ENCODE measurements at places on chromosomes 4 and X.

- DNase-seq, result peak; percentile 52
These were observed 79.8 kb upstream of the SMARCAD1 start for GRCh38 chr4:94127707-94128328.

- no peak for DNase-seq
These were observed 95.0 kb upstream of the UBQLN2 start for GRCh38 chrX:56468441-56468840.

DNA sequence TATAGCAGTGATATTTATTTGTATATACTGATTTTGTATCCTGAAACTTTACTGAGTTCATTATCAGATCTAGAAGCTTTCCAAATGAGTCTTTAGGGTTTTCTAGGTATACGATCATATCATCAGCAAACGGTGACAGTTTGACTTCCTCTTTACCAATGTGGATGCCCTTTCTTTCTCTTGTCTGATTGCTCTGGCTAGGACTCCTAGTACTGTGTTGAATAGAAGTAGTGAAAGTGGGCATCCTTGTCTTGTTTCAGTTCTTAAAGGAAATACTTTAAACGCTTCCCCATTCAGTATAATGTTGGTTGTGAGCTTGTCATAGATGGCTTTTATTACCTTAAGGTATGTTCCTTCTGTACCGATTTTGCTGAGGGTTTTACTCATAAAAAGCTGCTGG lies 37.5 kb downstream of the CBR4 start:
- no peak for DNase-seq

- DNase-seq, result no peak
These were observed 88.8 kb upstream of the CCDC160 start for GRCh38 chrX:134148172-134148692.

- no peak for DNase-seq
These were observed 62.6 kb downstream of the TRIML1 start for GRCh38 chr4:188201851-188202250.

GRCh38 chr4:8182858-8183725 lies 16.0 kb upstream of the SH3TC1 start:
- DNase-seq, result peak; percentile 84
